Mesothelial cell of epicardium (in vitro differentiated cells): ENCODE measurements at places on chromosomes 11 and 22.

- no peak for DNase-seq
Observed at GRCh38 chr22:20206709-20207215, 55.9 kb upstream of the CCDC188 start.

DNA sequence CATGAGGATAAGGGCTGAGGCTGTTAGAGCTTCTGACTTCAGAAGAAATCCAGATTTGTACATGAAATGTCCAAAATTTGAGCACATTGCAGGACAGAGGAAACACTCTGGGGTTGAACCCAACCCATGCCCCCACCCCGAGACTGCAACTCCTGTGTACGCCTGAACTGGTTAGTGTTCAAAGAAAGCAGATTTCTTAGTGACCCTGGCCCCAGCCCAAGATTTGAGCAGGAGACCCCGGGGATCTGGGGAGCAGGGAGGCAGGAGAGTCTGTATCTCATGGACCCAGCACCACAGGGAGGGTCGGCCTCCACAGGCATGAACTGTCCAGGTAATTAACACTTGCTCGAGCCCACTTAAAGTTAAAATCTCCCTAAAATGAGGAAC is 69.3 kb upstream of the WNT7B start:
- no peak for DNase-seq

- DNase-seq = peak; percentile 89
Observed at GRCh38 chr11:64225608-64226506, at the start of the genes NUDT22 and TRPT1. TSS of gene NUDT22 (plus strand) at chr11:64226274. CDS start at chr11:64226653, 379 bp downstream. TSS of gene TRPT1 (minus strand) at chr11:64226186. CDS start at chr11:64225860, 326 bp downstream.

GRCh38 chr11:45411228-45411946 is 125.2 kb upstream of the SYT13 start:
- DNase-seq = no peak

- DNase-seq = no peak
Observed at GRCh38 chr11:9753021-9753420, 89.1 kb downstream of the SWAP70 start.

GRCh38 chr11:26276798-26277424 is 55.0 kb upstream of the ANO3 start:
- no peak for DNase-seq

DNA sequence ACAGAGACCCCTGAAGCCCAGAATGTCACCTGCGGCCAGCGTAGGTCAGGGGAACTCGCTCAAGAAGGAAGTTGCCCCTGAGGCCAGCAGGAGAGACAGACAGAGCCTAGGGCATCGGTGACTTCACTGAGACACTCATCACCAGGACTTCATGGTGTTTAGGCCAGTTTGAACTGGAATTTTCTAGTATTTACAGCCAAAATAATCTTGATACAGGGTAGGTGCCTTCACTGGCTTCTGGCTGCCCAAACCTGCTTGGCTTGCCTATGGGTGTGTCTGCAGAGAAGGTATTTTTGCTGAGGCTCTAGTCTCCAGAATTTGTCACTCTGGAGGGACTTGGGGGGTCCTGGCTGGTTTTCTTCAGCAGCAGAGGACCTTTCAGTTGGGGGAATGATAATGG is 86.6 kb downstream of the FBXO7 start:
- no peak for DNase-seq

DNA sequence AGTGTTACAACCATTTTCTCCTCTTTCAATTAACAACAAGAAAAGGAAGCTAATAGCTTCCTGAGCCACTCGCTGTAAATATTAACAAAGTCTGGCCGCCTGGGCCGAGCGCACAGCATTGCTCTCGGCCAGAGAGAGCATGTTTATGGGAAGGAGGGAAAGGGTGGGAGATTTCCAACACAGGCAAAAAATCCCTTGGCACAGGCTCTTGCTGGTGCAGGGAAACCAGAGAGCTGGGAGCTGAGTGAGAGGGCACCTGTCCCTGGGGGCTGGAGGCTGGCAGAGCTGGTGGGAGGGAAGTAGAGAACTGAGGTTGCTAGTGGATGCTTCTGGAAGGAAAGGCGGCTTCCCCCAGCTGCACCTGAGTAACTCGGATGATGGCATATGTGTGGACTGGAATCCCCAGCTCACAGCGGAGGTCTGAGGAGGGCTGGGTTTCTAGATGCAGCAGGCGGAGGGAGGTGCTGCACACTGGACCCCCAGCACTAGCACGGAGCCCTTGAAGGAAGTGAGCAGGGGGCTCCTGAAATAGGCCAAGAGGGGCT is 59.6 kb downstream of the FLRT1 start:
- DNase-seq = no peak

GRCh38 chr11:35006389-35007128 is 90.1 kb downstream of the PDHX start:
- no peak for DNase-seq

DNA sequence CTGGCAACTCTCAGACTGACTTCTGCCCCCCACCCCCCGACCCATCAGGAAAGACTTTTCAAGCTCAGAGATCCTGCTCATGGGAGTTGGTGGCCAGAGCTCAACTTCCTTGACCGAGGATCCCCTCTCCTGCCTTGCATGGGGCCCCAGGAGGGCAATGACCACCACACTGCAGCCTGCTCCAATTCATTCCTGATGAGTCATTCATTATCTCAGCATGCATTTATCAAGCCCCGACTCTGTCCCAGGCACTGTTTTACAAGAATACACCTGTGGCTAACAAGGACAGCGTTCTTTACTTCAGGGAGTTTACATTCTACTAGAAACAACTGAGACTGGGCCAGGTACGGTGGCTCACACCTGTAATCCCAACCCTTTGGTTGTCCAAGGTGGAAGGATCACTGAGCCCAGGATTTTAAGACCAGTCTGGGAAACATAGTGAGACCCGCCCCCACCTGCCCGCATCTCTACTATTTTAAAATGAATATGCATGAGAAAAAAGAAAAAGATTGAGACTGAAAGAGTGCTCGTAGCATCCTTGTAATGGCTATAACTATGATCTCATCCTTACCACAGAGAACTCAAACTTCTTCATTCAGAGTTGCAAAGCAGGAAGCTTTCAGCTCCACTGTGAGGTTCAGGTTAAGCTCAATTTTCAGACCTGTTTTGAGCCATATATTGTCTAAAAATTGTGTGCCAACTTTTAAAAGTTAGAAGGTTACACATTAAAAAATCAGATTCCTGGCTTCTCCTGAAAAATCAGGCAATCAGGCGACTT is 60.4 kb downstream of the FEZ1 start:
- no peak for DNase-seq

DNA sequence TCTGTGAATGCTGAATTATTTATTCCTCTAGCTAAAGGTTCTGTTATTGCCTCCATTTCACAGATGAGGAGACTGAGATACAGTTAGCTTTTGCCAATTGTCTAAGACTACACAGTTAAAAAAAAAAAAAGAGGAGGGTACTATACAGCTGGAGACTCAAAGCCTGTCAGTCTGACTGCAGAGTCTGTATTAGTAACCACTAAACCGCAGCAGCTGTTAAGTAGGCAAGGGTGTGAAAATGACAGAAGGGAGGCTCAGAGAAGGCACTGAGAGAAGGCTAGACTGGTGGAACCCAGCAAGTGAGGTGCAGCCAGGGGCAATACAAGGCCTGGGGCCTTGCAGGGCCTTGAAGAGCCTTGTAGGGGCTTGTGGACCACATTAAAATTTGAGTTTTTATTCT is 181.2 kb downstream of the CSNK2A3 start:
- DNase-seq = no peak

DNA sequence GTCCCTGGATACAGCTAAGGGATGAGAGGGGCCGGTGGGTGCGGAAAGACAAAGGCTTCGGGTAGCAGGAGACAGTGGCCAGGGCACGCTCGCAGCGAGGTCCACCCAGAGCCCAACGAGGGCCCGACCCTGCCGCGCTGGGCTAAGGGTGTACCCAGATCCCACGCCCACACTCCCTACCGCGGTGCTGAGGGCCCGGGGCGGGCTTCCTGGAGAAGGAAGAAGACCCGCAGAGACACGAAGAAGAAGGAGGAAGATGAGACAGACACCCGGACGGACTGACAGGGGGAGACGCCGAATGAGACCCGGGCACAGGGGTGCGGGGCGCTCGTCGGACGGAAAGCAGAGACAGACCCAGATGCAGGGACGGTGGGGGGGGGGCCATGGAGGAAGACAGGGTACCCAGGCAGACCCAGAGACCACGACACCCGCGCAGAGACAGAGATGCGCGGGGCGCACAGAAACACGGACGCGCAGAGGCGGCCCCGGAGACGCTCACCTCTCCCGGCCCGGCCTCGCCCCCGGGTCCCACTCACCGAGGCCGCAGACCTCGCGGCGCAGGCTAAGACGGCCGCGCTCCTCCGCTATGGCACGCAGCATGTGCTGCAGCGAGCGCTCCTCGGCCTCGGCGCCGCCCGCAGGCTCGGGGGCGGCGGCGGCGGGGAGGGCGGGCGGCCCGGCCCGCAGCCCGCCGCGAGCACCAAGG is 437 bp downstream of the KIAA0930 start:
- no peak for DNase-seq

DNA sequence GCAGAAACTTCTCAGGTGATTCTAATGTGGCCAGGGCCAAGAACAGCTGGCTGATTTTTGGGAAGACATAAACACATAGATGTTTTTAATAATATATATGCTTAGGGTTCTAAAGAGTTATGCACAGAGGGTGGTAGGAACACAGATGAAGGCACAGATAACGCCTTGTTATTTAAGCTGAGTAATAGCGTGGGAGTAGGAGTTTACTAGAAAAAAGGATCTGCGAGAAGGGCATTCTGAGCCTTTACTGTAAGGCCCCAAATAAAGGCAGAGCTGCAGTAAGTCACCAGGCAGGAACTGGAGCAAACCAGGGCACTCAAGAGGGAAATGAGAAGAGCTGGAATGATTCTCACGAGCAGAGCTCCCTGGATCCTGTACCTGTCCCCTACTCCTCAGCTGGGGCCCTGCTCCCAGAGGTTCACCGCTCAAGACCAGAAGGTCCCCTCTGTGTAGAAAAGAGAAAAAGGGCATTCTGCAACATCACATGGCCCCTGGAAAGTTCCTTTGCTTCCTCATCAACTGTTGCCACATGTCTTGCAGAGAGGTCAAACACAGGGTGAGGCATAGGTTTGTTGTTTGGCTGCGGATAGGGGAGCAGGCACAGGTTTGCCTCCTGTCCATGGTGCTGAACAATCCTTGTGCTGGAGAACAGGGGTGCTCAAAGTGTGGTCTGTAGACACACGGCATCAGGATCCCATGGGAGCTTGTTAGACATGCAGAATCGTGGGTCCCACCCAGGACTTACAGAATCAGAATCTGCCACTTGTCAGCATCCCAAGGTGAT is 125.7 kb downstream of the TENM4 start:
- DNase-seq = no peak

- DNase-seq = no peak
Observed at GRCh38 chr22:44893731-44894080, 116.1 kb downstream of the PHF21B start.

- DNase-seq = no peak
Observed at GRCh38 chr11:7427733-7428132, 57.6 kb upstream of the OLFML1 start.

- no peak for DNase-seq
Observed at GRCh38 chr11:134267461-134267860, 8.7 kb upstream of the GLB1L3 start.

DNA sequence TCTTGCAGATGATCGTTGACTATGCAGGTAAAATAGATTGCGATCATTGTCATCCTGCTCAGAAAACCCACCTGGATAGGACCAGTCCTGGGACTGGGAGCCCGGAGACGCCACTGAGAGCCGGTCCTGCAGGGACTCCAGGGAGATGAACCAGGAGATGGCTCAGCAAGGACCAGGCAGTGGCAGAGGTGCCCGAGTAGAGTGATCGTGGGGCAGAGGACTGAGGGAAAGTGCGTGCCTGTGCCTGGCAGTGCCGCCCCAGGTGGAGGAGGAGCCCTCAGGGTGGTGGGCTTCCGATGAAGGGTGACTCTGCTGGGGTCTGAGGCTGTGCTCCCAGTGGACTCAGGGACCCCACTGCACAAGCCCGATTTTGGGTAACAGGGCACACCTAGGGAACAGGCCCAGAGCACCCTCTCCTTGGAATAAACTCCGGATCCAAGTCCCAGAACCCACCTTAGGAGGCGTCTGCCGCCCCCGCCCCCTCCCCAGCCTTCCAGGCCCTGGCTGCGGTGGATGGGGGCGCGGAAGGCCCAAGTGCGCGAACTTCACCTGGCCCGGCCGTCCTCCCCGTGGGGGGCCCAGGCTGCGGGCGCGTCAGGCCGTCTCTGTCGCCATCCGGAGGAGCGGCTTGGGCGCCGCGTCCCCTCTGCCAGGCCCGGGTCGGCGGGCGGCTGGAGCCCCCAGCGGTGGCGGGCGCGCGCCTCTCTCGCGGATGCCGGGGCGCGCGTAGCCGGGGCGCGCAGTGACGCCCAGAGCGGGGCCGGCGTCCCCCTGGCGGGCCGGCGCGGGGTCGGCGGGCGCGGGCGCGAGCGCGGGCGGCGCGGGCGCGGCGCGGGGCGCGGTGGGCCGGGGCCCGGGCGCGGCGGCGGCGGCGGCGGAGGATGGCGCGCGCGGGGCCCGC is 1338.8 kb downstream of the BRD1 start:
- DNase-seq = no peak

DNA sequence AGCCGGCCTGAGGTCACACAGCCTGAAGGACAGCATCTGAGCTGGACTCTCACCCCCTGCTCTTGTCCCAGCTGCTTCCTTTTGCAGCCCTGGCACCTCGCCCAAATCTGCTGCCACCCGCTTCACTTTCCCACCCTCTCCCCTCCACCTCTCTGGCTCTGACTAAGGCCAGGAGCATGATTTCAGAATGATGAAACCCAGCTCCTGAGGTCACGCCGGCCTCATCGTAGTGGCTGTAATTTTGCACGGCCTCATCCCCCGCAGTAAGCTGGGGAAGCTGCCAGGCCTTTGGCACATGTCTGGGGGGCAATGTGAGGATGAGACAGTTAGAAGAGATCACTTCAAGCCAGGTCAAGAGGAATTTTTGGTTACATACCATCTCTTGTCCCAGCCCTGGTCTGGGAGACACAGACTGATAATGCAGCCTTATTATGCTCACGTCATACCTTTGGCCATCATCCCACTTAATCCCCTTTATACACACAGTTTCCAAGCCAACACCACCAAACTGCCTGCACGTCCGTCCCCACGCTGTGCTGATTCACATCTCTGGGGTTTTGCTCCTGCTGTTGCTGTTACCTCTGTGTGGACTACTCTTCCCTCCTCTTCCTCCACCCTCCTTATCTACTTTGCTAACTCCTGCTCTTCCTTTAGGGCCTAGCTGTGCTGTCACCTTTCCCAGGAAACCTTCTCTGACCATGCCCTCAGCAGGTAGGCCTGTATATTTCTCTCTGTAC is 58.1 kb downstream of the CHRDL2 start:
- DNase-seq = no peak

DNA sequence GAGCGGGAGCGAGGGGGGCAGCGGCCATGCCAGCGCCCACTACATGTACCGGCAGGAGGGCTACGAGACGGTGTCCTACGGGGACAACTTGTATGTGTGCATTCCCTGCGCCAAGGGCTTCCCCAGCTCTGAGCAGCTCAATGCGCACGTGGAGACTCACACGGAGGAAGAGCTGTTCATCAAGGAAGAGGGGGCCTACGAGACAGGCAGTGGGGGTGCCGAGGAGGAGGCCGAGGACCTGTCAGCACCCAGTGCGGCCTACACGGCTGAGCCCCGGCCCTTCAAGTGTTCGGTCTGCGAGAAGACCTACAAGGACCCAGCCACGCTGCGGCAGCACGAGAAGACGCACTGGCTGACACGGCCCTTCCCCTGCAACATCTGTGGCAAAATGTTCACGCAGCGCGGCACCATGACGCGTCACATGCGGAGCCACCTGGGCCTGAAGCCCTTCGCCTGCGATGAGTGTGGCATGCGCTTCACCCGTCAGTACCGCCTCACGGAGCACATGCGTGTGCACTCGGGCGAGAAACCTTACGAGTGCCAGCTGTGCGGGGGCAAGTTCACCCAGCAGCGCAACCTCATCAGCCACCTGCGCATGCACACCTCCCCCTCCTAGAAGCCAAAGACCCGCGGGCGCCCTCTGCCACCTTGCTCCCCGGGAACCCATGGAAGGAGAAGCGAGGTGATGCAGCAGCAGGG is 20.9 kb upstream of the TMEM191C start:
- no peak for DNase-seq
